ENCODE measurements at places on chromosomes 7 and 10. TPM values are rescaled to one million over a fixed set of nuclear protein-coding genes. Genes with fewer than 3 reads are reported as not detected.

- peak; percentile 80 for DNase-seq
These were observed 26.7 kb downstream of the CYCS start for GRCh38 chr7:25098096-25099046.

DNA sequence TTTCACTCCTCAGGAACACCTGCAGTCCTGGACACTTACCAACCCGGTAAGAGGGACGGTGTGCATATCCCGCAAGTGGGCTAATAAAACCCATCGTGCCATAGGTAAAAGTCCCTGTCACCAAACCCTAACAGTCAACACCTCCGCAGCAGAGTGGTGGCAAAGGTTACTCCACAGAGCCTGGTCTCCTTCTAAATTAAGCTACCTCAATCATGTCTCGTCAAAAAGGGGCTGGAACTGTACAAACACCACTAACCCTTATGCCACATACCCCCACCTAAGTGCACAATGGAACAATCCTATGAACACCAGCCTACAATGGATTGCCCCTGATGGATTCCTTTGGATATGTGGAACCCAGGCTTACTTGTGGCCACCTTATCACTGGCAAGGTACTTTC, 9.6 kb upstream of the AKR1B1 start:
- no peak for DNase-seq

- DNase-seq = no peak
These were observed 150.6 kb downstream of the SDK1 start for GRCh38 chr7:3451701-3452100.

The LEP gene
- polyA plus RNA-seq = not detected

The ZNF425 gene
- polyA plus RNA-seq = 1.4 TPM

The KLF14 gene
- not detected for polyA plus RNA-seq

DNA sequence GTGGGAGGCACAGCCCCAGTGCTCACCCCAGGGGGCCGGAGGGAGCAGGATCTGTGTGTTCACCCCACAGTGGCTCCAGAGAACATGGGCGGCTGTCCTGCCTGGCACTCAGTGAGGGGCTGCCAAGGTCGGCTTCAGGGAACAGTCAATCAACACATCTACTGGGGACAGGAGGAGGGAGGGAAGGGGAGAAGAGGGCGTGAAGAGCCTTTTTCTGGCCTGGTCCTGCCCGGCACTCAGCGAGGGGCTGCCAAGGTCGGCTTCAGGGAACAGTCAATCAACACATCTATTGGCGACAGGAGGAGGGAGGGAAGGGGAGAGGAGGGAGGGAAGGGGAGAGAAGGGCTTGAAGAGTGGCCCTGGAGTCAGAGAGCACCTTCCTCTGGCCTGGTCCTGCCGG, 184.9 kb downstream of the ADARB2 start:
- no peak for DNase-seq

The ANKRD1 gene
- 41.7 TPM for polyA plus RNA-seq

- DNase-seq = no peak
These were observed 66.5 kb upstream of the SVIL start for GRCh38 chr10:29701306-29701705.

DNA sequence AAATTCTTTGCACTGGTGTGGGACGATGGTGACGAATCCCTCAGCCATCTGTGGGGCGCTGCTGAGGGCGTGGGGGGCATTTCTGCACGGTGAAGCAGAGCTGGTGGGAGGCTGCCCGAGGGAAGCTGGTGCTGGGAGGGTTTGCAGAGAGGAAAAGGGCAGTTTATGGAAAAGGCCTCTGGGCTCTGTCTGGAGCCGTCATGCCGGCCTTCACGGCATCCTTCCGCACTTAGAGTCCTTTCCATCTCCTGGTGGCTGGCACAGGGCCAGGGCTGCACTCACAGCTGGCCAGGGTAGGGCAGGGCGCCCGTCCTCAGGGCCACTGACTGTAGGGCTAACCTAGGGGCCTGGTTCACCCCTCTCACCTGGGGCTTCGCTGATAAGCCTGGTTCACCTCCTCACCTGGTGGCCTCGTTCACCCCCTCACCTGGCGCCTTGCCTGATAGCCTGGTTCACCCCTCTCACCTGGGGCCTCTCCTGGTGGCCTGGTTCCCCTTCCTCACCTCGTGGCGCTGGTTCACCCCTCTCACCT, 598 bp upstream of the AMZ1 start:
- DNase-seq = peak; percentile 93

DNA sequence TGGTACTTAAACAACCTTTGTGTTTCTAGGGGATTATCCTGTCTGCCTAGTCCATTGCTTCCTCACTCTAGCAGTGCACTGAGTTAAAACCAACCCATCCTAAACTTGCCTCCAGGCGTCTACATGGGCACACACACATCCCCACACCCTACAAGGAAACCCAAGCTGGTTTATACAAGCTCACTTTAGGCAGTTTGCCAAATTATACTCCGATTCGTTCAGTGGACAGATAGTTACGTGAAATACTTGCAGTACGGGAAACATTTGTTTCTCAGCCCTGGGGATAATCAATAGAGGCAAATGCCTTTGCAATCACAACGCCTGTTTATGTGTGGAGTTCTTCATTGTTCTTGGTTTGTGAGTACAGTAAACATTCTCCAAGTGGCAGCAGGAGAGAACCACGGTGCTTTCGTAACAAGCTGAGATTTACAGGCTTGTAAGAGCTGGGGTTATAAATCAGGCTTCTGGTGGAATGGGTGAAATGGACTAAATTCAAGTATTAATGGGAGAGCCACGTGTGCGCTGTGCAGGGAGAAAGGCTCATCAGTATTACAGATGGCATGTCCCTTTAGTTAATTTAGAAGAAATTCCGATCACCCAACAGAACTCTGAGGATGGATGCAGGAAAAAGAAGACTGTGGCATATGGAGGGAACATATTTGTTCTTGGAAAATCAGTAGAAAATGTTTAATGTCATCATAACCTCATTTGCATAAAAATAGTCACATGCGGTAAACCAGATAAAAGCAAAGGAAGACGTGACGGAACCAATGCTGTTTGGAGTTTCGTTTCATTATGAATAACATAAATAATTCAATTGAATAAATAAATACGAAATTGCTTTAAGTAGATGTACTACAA, 217.1 kb downstream of the GALNT17 start:
- DNase-seq = no peak

DNA sequence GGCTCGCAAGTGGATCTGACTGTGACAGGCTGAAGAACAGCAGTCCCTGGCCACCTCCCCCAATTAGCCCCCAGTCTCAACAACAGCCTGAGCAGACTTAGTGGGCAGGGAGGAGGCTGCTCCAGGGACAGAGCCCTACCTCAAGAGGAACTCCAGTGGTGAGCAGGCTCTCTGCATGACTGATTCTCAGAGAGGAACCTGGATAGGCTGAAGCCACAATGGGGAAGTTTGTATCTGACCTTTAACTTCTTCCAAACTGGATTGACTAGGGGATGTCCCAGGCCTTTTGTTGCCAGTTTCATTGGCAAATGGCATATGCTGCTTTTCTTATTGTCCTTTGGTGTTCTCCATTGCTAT, 93.0 kb downstream of the ARHGAP22 start:
- no peak for DNase-seq

DNA sequence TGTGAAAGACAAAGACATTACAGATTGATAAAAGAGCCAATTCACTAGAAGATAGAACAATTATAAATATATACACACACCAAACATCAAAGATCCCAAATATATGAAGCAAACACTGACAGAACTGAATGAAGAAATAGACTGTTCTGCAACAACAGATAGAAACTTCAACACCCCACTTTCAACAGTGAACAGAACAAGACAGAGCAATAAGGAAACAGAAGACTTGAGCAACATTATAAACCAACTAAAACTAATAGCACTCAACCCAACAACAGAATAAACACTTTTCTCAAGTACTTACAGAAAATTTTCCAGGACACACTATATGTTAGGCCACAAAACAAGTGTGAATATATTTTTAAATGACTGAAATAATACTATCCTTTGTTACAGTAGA, 10.9 kb downstream of the CDCA7L start:
- no peak for DNase-seq

The CDHR3 gene
- polyA plus RNA-seq = 7.5 TPM

The DENND2A gene
- 3.5 TPM for polyA plus RNA-seq

DNA sequence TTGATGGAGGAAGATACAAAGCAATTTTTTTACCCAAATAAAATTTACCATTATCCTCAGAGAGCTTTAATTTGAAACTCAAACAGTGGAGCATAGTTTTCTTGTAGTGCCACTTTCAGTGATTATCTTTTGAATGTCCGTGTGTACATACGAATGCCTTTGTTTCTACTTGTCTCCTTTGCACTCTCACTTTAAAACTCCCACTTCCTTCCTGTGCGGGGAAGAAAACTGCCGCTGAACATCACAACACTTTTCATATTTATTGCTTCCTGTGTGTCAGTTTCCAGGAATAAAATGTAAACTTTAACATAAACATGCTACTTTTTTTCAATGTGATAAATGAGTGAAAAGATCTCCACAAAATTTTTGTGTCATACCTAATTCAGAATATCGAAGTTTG, 102.4 kb downstream of the SEMA3A start:
- no peak for DNase-seq

DNA sequence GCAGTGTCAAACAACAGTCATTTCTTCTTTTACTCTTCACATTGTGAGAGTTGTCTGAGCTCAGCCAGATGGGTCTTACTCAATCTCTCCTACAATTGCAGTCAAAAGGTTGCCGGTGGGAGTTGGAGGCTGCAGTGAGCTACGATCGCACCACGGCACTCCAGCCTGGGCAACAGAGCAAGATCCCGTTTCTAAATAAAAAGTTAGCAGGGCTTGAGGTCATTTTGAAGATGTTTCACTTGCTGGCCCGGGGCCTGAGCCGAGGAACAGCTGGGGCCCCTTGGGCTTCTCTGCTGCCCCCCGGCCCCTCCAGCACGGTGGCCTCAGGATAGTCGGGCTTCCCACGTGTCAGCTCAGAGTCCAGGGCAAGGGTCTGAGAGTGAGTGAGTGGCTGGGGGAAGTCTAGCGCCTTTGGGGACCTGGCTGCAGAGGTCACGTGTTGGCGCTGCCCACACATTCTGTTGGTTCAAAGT, 40.4 kb downstream of the GTF2IRD1 start:
- DNase-seq = no peak

GRCh38 chr10:122044045-122044661, 55.2 kb downstream of the TACC2 start:
- no peak for DNase-seq

The PTF1A gene
- polyA plus RNA-seq = not detected

The SRRM3 gene
- 2.7 TPM for polyA plus RNA-seq

GRCh38 chr10:69904533-69904932, 102.8 kb downstream of the COL13A1 start:
- DNase-seq = no peak

All from SK-N-SH (cell line).